DND-41 (cell line): ENCODE measurements at places on chromosomes 1 and 21.

DNA sequence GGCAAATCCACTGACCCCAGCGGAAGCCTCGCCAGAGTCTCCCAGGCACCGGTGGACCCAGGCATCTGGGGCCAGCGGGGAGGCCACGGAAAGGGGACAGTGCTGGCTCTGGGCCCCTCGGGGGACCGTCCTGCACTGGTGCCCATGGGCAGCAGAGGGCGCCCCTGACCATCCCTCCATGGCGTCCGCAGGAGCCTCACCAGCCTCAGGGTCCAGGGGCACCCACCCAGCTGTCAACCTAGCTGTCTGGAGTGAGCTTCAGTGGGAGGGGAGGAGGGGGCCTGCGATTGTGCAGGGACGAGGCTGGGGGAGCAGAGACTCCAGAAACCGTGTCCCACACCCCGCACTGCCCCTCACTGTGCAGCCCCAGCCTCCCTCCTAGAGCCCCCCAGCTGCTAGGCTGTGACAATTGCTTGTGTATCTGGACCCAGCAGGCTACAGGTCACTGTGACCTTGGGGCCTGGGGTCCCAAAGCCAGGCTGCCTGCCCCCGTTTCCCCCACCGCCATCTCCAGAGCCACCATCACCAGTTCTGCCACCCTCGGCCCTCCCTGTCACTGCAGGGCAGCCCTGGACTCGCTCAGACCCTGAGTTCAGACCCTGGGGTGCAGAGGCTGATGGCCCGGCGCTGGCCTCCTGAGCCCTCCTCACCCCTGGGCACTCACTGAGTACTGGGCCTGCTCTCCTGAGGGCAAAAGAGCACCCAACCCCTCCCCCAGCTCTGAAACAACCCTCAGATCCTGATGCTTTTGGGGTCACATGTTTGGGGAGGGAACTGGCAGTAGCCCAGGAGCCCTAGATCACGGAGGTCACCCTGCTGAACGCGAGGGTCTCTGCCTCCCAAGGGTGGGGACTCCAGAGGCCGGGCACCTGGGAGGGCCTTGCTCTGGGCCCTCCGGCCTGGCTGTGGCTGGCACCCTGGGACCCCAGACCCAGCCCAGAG, 10.6 kb upstream of the COL6A1 start:
- DNase-seq = peak; percentile 60
- H3K27me3 ChIP-seq = no peaks in the 10 kb centered on the region
- no peak overlapping the region for H3K4me3 ChIP-seq

DNA sequence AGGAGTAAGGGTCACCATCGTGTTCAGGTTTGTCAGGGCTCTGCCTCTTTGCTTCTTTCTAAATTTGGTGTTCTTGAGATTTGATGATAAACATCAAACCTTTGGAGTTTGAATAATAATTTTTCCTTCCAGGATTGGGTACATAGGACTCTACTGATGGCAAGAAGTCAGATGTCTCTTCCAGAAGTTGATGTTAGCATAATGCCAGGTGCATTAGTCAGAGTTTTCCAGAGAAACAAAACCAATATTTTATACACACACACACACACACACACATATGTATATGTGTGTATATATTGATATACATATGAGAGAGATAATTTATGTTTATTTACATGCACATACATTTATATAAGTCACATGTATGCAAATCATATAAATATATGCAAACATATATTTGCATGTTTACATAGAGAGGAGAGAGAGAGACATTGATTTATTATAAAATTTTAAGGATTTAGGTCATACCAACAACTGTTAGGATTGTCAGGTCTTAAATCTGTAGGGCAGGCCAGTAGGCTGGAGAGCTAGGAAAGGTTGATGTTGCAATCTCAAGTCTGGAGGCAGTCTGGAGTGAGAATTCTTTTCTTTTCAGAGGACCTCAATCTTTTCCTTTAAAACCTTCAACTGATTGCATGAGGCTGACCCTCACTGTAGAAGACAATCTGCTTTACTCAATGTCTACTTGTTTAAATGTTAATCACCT, 199.2 kb downstream of the HLX start:
- no peaks in the 10 kb centered on the region for H3K4me1 ChIP-seq
- DNase-seq = no peak
- no peak overlapping the region for H3K4me3 ChIP-seq

GRCh38 chr1:111161843-111162487, 21.9 kb downstream of the CEPT1 start:
- H3K36me3 ChIP-seq = peaks cover 73% of the 10 kb centered on the region
- H3K4me3 ChIP-seq = no peak overlapping the region
- H3K4me1 ChIP-seq = no peaks in the 10 kb centered on the region
- no peak overlapping the region for H3K27ac ChIP-seq
- H3K27me3 ChIP-seq = no peaks in the 10 kb centered on the region
- DNase-seq = no peak

DNA sequence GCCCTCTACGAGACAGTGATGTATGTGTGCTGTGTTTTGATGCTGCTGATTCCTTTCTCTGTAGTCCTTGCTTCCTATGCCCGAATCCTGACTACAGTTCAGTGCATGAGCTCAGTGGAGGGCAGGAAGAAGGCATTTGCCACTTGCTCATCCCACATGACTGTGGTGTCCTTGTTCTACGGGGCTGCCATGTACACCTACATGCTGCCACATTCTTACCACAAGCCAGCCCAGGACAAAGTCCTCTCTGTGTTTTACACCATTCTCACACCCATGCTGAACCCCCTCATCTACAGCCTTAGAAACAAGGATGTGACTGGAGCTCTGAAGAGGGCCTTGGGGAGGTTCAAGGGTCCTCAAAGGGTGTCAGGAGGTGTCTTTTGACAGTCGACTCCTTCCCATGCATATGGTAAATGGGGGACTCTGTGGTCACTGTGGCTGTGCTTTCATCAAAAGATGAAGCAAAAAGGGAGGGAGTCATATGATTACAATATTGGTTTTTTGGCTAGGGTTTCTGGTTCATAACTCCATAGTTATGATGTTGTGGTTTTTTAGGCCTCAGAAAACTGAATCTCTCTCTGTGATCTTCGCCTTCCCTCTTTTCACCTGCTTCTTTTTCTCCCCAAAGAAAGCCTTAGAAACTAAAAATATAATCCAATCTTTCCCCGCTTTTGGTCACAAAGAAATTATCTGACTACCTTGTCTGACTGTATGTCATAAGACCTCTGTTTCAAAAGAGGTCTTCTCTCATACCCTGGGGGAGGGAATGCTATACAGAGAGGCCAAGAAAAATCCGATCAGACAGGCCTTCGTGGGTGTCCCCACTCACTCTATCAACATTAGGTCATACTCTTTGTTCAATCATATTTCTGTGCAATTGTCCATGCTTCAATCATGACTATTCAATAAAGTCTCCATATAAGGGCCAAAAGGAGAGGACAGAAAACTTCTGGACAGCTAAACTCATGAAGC, 4.2 kb downstream of the OR2T1 start:
- H3K4me3 ChIP-seq = no peak overlapping the region
- no peaks in the 10 kb centered on the region for H3K27me3 ChIP-seq
- no peak for DNase-seq
- H3K4me1 ChIP-seq = no peaks in the 10 kb centered on the region
- H3K36me3 ChIP-seq = no peaks in the 10 kb centered on the region

DNA sequence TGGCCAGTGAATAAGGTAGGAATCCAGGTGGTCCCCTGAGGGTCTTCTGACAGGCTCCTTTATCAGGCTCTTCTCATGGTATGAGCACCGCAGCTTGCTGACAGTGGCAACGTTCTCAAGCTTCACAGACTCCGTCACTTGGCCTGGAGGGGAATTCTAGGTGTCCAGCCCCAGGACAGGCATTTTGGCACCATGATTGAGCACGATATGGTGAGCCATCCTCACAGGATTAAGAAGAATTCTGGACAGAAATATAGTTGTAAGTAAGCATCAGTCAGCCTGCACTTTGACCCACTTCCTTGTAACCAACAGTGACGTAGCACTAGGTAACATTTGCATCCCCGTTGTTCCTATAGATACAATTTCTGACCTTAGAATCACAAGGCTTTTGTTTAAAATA, 30.5 kb upstream of the KIF26B start:
- no peak overlapping the region for H3K4me3 ChIP-seq
- peaks cover 3% of the 10 kb centered on the region; the same call in 1 of the 2 replicates for H3K36me3 ChIP-seq
- H3K27me3 ChIP-seq = no peaks in the 10 kb centered on the region
- no peak overlapping the region for H3K27ac ChIP-seq
- no peaks in the 10 kb centered on the region for H3K4me1 ChIP-seq
- DNase-seq = no peak

GRCh38 chr21:38810034-38810825, 4.5 kb downstream of the ETS2 start:
- no peak for DNase-seq
- no peak overlapping the region; the same call in 1 of the 2 replicates for H3K27ac ChIP-seq
- no peaks in the 10 kb centered on the region for H3K27me3 ChIP-seq
- H3K4me1 ChIP-seq = peaks cover 54% of the 10 kb centered on the region

- no peak overlapping the region for H3K27ac ChIP-seq
- peaks cover 29% of the 10 kb centered on the region for H3K27me3 ChIP-seq
- H3K36me3 ChIP-seq = no peaks in the 10 kb centered on the region
These were observed 3.9 kb downstream of the CNTN2 start for GRCh38 chr1:205046870-205047269.

DNA sequence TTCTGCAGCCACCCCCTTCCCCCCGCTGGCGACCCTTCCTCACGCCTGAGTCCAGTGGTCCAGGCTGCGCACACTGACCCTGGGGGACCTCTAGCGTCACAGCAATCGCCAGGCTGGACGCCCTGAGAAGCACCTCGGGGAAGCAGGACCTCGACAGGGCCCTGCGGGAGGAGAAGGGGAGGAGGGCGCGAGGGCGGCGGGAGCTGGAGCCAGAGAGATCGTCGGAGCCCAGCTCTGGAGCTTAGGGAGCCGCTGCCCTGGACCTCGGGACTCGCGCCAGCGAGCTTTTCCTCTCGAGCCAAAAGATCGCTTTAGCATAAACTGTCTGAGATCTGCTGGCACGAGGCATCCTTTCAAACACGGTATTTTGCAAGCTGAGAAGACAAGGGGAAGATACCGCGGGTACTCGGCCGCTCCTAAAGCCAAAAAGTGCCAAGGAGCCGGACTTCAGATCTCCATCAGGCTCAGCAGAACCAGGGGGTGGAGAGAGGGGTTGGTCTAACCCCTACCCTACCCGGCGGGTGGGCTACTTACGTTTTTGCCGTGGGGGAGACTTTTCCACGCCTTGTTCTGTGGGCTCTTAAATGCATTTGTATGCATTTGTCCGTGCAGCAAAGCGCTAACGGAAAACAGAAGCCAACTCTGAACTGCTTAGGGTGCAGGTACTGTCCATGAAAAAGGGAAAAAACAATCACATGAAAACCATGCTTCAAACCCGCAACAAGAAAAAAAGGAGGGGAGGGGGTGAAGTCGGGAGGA, 586 bp downstream of the COL24A1 start:
- H3K27me3 ChIP-seq = no peaks in the 10 kb centered on the region
- H3K4me1 ChIP-seq = no peaks in the 10 kb centered on the region
- H3K27ac ChIP-seq = no peak overlapping the region
- no peak overlapping the region for H3K4me3 ChIP-seq
- no peaks in the 10 kb centered on the region for H3K36me3 ChIP-seq
- DNase-seq = no peak

- no peak overlapping the region for H3K4me3 ChIP-seq
- no peaks in the 10 kb centered on the region for H3K27me3 ChIP-seq
- H3K36me3 ChIP-seq = no peaks in the 10 kb centered on the region
- DNase-seq = peak; percentile 11
- H3K4me1 ChIP-seq = no peaks in the 10 kb centered on the region
These were observed 490.8 kb upstream of the ADGRL4 start for GRCh38 chr1:79497193-79497773.

DNA sequence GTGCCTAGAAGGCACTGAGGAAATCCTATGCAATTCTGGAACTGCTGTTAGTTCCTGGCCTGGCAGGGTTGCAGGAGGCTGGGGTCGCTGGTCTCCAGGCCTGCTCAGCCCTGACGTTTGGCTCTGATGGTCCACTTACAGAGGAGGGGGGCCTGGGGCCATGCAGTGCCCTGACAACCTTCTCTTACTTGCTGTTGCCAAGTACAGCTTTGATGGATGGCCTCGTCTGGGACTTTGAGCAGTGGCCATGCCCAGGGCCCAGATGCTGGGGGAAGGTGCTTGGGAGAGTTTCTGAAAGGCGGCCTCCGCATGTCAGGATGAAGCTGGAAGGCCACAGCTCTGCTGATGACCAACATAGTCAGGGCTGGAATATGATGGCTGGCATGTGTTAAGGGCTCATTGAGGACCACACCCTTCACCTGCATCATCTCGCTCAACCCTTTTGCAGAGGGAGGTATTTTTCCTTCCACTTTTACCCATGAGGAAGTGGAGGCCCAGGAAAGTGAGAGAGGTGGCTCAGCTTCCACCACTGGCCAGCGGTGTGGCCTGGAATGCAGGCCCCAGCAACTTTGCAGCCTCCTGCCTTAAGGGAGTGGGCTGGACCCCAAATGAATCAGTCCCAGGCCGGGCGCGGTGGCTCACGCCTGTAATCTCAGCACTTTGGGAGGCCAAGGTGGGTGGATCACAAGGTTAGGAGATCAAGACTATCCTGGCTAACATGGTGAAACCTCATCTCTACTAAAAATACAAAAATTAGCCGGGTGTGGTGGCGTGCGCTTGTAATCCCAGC, 34.7 kb upstream of the LRRC3 start:
- H3K4me3 ChIP-seq = no peak overlapping the region
- no peaks in the 10 kb centered on the region for H3K36me3 ChIP-seq
- no peaks in the 10 kb centered on the region for H3K4me1 ChIP-seq
- H3K27ac ChIP-seq = no peak overlapping the region
- H3K27me3 ChIP-seq = no peaks in the 10 kb centered on the region

- no peak overlapping the region for H3K4me3 ChIP-seq
- H3K27me3 ChIP-seq = no peaks in the 10 kb centered on the region
- no peak overlapping the region for H3K27ac ChIP-seq
- H3K4me1 ChIP-seq = no peaks in the 10 kb centered on the region
- no peak for DNase-seq
These were observed 708.8 kb downstream of the LTN1 start for GRCh38 chr21:28283641-28284490.

- H3K36me3 ChIP-seq = no peaks in the 10 kb centered on the region
- H3K4me1 ChIP-seq = no peaks in the 10 kb centered on the region
- H3K4me3 ChIP-seq = no peak overlapping the region
- H3K27ac ChIP-seq = no peak overlapping the region
These were observed 26.9 kb upstream of the KCNE2 start for GRCh38 chr21:34336756-34337391.

DNA sequence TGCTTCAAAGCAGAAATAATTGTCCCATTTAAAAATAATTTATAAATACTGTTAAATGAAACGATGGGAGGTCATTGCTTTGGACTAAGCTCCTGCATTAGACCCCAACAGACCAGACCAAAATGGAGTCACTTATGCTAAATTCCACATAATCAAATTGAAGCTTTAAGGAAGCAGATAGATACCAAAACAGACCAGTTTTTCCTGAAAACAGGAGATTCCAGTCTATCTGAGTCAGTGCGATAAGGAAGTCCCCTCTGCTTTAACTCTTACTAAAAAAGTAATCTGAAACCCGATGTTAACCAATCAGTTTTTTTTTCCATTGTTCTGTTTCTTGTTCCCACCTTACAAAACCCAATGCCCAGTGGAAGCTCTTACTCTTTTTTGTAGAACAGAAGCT, 16.2 kb upstream of the DNASE2B start:
- no peaks in the 10 kb centered on the region for H3K36me3 ChIP-seq
- H3K27ac ChIP-seq = no peak overlapping the region
- no peak for DNase-seq
- H3K4me3 ChIP-seq = no peak overlapping the region
- no peaks in the 10 kb centered on the region for H3K4me1 ChIP-seq
- no peaks in the 10 kb centered on the region for H3K27me3 ChIP-seq

- H3K4me1 ChIP-seq = no peaks in the 10 kb centered on the region
- H3K4me3 ChIP-seq = no peak overlapping the region
- no peak for DNase-seq
- H3K27ac ChIP-seq = no peak overlapping the region
- no peaks in the 10 kb centered on the region for H3K27me3 ChIP-seq
These were observed 69.8 kb upstream of the QSOX1 start for GRCh38 chr1:180084867-180085266.
